ENCODE measurements at places on chromosomes 6 and 20.

DNA sequence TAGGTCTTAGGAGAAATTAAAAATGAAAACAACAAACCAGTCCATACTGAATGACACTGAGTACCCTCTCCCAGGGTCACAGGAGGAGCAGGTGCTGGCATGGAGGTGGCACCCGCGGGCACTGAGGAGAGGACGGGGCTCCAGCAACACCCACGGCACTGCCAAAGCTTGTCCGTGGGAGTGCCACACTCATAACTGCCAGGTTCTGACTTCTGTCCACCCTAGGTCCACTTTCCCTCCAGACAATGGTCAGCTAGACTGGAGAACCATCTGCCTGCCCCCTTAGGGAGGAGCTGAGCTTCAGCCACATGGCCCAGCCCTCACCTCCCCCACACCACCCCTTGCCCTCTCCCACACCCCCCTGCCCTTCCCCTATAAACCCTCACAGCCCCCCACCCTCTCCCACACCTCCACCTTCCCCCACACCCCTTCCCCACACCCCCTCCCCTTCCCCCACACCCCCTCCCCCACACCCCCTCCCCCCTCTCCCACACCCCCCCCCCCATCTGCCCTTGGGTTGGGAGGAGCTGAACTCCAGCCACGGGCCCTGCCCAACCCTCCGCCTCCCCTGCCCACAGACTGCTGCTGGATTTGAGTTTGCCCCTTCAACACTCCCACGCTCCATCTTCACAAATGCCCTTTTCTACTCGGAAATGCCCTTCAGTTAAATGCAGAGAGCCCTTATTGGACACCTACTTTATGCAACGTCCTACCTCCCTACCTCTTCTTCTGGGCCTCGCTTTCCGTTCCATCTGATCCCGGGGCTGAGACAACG lies 129.6 kb downstream of the TAF4 start:
- H3K36me3 ChIP-seq: no peaks in the 10 kb centered on the region
- H3K4me3 ChIP-seq: no peak overlapping the region
- DNase-seq: no peak
- no peaks in the 10 kb centered on the region for H3K27me3 ChIP-seq
- no peaks in the 10 kb centered on the region for H3K4me1 ChIP-seq
- no peak overlapping the region for H3K27ac ChIP-seq

GRCh38 chr6:149831308-149831820 lies 32.8 kb downstream of the LRP11 start:
- no peaks in the 10 kb centered on the region for H3K27me3 ChIP-seq
- H3K27ac ChIP-seq: no peak overlapping the region
- H3K36me3 ChIP-seq: peaks cover 5% of the 10 kb centered on the region
- no peak for DNase-seq

DNA sequence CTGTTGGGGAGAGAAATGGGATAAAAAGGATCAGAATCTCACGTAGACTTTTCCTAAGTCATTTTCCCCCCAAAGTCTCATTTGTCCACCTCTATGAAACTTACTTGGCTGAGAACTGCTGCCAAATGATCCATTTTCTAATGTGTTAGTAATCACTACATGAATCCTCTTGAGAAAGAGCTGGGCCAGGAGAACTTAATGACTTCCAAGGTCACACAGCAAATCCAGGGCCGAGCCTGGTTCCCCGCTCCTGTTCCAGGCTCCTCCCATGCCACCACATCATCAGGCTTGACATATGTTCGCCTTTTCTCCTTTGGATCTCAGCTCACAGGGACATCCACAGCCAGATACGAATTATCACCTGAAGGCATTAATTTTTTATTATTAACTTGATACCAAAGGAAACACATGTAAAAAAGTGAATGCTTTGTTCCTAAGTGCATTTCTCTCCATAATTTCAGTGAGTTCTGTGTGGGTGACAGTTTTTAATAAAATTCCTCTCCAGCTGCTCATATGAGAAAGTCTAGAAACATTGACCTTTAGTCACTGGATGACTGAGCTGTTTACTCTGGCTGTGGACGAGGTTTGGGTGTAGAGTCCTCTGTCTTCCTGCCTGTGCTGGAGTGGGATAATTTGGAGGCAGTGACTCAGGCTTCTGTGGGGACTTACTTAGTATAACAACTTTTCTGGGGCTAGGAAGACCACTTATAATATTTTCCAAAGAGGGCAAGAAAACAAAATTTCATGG lies 276.3 kb downstream of the PAX1 start:
- H3K27me3 ChIP-seq: no peaks in the 10 kb centered on the region
- no peak overlapping the region for H3K4me3 ChIP-seq
- H3K27ac ChIP-seq: no peak overlapping the region
- H3K4me1 ChIP-seq: no peaks in the 10 kb centered on the region

GRCh38 chr6:129140526-129140925 lies 257.6 kb downstream of the LAMA2 start:
- no peaks in the 10 kb centered on the region for H3K27me3 ChIP-seq
- H3K36me3 ChIP-seq: no peaks in the 10 kb centered on the region
- no peak for DNase-seq
- peak overlapping the region; percentile 60 for H3K27ac ChIP-seq
- no peak overlapping the region for H3K4me3 ChIP-seq
- H3K4me1 ChIP-seq: no peaks in the 10 kb centered on the region

Data from thyroid gland (tissue), 4 donors.